Camera-type eye (tissue), 1 donor: ENCODE measurements at places on chromosomes 2 and 18. TPM values are rescaled to one million over a fixed set of nuclear protein-coding genes. Genes with fewer than 3 reads are reported as not detected.

The MRPL19 gene
- total RNA-seq = 60.4 TPM

The ACKR3 gene
- total RNA-seq = 26.8 TPM

The CHRND gene
- total RNA-seq = 3.9 TPM

The CDC42EP3 gene
- 29.7 TPM for total RNA-seq

The GPBAR1 gene
- not detected for total RNA-seq

The ECEL1 gene
- total RNA-seq = 19.0 TPM

The LRRC30 gene
- total RNA-seq = 0.49 TPM
